ENCODE measurements at places on chromosomes 4 and X.

DNA sequence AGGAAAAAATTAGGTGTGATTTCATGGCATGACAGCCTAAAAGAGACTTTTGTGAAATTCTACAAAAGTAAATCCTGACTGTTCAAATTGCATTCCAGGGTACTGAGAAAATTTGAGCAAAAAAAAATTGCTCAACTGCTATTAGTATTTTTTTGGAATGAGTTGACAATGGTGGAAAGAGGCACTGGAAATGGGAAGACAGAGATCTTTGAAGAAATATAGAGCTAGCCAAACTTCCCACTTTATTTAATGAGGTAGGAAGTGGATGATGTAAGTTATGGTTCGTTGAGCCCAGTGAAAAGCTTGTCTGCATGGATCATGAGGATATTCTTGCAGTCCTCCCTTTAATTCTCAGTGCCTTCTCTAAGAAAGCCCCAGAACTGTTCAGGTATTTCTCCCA is 183.8 kb downstream of the PTTG2 start:
- DNase-seq = no peak

DNA sequence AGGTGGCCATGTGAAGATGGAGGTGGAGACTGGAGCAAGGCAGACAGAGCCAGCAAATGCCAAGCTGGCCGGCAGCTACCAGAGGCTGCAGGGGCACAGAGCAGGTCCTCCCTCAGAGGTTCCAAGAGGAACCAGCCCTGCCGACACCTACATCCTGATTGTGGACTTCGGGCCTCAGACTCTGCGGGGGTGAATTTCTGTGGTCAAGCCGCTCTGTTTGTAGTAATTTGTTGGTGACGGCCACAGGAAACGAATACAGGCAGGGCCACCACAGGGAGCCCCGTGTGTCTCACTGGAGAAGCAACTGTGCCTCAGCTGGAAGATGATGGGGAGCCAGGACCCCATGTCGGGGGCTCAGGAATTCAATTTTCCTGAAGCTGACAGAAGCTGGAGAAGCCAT is 28.3 kb downstream of the ZFYVE28 start:
- no peak for DNase-seq

DNA sequence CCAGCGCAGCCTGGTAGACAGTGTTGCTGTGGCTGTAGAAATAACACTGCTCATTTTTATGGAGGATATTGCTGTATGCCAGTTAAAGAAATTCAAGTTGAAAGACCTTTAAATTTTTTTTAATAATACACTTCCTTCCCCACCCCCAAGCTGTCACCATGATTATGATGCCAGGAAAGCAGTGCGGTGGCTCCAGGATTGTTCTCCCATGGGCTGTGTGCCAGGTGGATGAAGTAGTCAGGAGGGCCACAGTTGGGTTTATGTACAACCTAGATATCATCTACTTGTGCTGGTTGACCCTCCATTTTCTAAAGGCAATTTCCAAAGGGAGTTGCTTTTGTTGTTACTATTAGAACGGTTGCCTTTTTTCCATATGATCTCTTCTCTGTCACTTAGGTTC is 136.6 kb downstream of the AFF1 start:
- DNase-seq = no peak

- DNase-seq = no peak
Measured at GRCh38 chrX:110407910-110408545, 49.4 kb downstream of the RTL9 start.

DNA sequence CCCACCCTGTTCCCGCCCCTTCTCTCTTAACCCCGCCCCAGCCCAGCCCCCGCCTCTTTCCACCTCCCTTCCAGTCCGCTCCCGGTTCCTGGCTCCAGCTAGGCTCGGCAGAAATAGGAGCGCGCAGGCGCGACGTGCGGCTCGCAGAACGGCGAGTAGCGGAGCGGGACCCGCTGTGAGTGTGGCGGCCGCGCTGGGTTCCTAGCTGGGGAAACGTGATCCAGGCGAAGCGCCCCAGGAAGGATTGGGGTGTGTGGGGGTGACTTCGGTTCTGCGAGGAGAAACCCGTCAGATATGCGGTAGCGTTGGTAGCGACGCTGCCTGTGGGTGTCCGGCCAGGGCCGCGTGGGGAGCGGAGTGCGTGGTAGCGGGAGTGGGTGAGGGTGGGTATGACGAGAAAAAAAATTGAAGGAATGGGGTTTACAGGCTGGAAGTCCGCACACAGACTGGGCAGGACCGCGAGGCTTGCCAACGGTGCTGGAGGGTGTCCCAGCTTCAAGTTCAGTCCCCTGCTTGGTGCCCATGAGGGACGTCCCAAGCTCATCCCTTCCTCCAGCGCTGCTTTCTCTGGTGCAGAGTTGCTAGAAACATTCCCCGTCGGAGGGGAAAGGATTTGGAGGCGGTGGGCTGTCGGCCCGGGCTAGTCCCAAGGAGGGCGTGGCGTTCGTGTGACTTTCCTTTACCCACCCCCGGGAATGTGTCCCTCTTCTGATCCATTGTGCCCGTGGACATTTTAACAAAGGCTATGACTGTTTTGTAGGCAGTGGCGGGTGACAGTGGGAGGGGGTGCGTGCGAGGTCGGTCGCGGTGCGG is at the start of gene PRRG1:
Gene PRRG1, plus strand, starts transcription at position 144 of the 813 bp plus-strand sequence. CDS start 56,886 bp downstream, outside the sequence.
- DNase-seq = peak; percentile 52

DNA sequence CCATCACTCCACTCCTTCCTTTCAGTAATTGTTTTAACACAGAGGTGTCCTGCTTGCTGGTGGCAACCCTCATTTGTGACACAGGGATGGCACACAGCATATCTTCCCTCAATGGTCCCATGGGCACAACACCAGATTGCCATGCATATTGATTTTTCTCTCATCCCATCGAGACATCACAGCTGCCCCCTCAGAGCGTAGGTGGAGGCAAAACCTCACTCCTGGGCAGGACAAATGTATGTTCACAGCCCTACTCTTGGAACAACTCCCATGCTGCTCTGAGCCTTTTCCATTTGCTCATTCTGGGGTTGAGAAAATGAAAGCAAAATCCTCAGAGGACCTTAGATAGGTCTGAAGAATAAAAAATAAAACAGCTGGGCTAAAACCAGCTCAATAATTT is 172.2 kb downstream of the GABRB1 start:
- no peak for DNase-seq

DNA sequence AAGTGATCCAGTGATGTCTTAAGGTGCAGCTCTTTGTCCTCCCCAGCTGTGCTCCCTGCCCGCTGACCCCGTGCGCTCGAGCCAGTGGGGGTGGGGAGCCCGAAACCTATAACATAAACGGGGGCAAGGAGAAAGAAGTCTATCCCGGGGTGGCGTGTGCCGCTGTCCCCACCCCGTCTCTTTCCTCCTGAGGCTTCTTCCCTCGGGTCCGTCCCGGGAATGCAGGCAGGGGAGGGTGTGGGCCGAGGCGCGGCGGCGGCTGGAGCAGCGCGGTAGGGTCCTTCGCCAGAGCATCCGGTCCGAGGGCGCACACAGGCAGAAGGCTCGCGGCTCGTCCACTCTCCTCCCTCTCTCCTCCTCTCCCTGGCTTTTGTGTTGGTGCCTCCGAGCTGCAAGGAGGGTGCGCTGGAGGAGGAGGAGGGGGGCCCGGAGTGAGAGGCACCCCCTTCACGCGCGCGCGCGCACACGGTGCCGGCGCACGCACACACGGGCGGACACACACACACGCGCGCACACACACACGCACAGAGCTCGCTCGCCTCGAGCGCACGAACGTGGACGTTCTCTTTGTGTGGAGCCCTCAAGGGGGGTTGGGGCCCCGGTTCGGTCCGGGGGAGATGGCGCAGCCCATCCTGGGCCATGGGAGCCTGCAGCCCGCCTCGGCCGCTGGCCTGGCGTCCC is at the start of gene RAB33A:
Gene RAB33A, plus strand, starts transcription at position 517 of the 681 bp plus-strand sequence. Its CDS starts 101 bp downstream, at position 618.
- no peak for DNase-seq

- DNase-seq = no peak
Measured at GRCh38 chr4:167492007-167492406, 257.7 kb upstream of the SPOCK3 start.

GRCh38 chr4:145786261-145786660 is 106.3 kb downstream of the C4orf51 start:
- no peak for DNase-seq

Data from GM04504 (cell line).